ENCODE measurements at places on chromosomes 13 and 19.

DNA sequence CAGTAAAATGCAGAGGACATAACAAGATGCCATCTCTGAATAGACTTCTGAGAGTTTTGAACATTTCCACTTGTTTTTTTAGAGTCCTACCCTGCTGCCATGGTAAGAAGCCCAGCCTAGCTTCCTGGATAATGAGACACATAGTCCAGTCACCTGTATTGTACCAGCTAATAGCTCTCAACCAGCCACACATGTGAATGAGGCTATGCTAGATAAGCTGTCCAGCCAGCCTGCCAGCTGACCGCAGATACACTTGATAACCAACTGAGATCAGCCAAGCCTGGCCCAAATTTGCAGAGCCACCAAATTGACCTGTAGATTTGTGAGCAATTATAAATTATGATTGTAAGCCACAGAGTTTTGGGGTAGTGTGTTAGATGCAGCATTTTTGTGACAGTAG is 10.7 kb downstream of the RFXAP start:
- H3K36me3 ChIP-seq: peaks cover 10% of the 10 kb centered on the region
- no peaks in the 10 kb centered on the region for H3K4me1 ChIP-seq
- H3K27ac ChIP-seq: no peak overlapping the region
- H3K27me3 ChIP-seq: no peaks in the 10 kb centered on the region
- H3K4me3 ChIP-seq: no peak overlapping the region
- DNase-seq: no peak

DNA sequence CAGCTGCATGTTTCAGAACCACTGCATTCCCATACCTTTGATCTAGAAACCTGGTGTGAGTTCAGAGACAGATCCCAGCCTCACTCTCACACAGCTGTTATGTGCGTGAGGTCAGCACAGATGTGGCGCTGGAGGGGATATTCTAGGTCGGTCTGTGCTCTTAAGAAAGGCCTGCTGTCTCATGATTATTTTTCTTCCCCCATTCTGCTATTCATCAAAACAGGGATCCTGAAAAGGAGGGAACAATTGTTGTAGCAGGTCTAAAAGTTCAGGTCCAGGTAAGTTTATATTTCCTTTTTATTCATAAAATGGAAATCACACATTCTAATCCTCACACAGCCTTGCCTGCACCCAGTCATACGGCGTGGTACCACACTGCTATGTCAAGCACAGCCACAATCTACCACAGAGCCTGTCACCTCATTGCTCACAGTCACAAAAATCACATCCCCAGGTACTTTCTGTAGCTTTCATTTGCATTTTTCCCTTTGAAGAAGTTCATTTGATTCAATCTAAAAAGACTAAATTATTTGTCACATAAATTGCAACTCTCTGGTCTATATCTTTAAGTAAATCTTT is 867 bp downstream of the ZNF546 start:
- H3K4me1 ChIP-seq: peaks cover 11% of the 10 kb centered on the region
- peak overlapping the region; percentile 74 for H3K27ac ChIP-seq
- no peak for DNase-seq
- H3K36me3 ChIP-seq: no peaks in the 10 kb centered on the region
- H3K27me3 ChIP-seq: no peaks in the 10 kb centered on the region

DNA sequence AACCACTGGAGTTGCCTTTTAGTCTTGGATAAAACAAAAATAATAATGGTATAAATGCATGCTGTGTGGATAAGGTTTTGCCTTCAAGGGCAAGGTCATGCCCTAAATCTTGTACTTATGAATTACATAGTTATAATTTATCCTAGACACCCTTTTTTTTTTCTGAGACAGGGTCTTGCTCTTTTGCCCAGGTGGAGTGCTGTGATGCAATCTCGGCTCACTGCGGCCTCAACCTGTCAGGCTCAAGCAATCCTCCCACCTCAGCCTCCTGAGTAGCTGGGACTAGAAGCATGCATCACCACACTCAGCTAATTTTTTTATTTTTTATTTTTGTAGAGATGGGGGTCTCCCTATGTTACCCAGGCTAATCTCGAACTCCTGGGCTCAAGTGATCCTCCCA is 7.7 kb upstream of the DACT3 start:
- H3K4me1 ChIP-seq: peaks cover 4% of the 10 kb centered on the region
- DNase-seq: no peak
- peaks cover 4% of the 10 kb centered on the region for H3K36me3 ChIP-seq
- H3K4me3 ChIP-seq: no peak overlapping the region

- no peak overlapping the region for H3K4me3 ChIP-seq
- H3K27me3 ChIP-seq: no peaks in the 10 kb centered on the region
- no peak for DNase-seq
Measured at GRCh38 chr19:10557603-10558197, 8.1 kb downstream of the KRI1 start.

DNA sequence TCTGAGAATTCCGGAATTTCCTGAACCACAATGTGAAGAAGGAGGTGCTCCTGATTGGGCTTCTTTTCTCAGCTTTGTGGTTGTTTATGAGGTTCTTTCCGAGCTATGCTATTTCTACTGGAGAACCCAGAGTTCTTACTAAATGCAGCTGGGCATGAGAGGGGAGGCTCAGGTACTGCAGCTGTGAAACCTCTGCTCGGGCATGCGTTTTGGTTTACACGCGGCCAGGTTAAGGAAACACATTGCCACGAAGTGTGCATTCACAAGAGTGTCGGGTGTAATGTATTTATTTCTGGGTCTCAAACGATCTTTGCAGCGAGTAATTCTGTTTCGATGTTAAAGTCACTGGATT is 661 bp upstream of the MIR17HG start:
- H3K4me3 ChIP-seq: peak overlapping the region; percentile 43
- peak; percentile 39 for DNase-seq
- no peak overlapping the region for H3K27ac ChIP-seq
- H3K36me3 ChIP-seq: no peaks in the 10 kb centered on the region
- H3K4me1 ChIP-seq: peaks cover 25% of the 10 kb centered on the region

DNA sequence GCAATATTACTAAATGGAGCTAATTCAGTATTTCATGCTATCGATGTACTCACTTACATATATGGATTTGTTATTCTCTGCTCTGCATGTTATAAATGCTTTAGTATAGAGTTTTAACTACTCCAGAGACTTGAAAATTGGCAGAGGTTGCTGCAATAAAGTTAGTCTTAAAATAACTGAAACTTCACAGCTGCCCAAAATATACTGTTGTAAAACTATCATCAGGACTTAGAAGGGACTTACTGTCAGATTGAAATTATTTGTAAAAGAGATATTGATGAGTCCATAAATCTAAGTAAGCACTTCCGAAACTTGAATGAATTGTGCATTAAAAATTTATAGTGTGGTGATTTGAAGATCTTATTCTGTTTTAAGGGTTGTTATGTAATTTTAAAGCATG is 1178.2 kb upstream of the PCDH20 start:
- no peaks in the 10 kb centered on the region for H3K36me3 ChIP-seq
- no peaks in the 10 kb centered on the region for H3K27me3 ChIP-seq
- no peaks in the 10 kb centered on the region for H3K4me1 ChIP-seq
- DNase-seq: no peak

GRCh38 chr13:33257841-33258807 is 27.4 kb downstream of the STARD13 start:
- H3K27me3 ChIP-seq: no peaks in the 10 kb centered on the region
- no peak overlapping the region for H3K4me3 ChIP-seq
- DNase-seq: no peak
- no peak overlapping the region for H3K27ac ChIP-seq
- H3K36me3 ChIP-seq: no peaks in the 10 kb centered on the region
- peaks cover 6% of the 10 kb centered on the region for H3K4me1 ChIP-seq

GRCh38 chr13:44575741-44576350 is at the start of gene TSC22D1:
TSS of gene TSC22D1 (minus strand) at chr13:44576330. CDS start at chr13:44576074, 256 bp downstream.
- H3K27me3 ChIP-seq: no peaks in the 10 kb centered on the region
- peaks cover 3% of the 10 kb centered on the region for H3K36me3 ChIP-seq
- H3K4me1 ChIP-seq: peaks cover 48% of the 10 kb centered on the region
- peak within 1 kb of the TSS; percentile 72 for H3K4me3 ChIP-seq

- no peak overlapping the region for H3K27ac ChIP-seq
- no peak for DNase-seq
- peaks cover 2% of the 10 kb centered on the region for H3K27me3 ChIP-seq
- H3K4me3 ChIP-seq: no peak overlapping the region
Measured at GRCh38 chr19:39212375-39212742, 8.3 kb upstream of the SYCN start.

- no peak overlapping the region for H3K4me3 ChIP-seq
- no peaks in the 10 kb centered on the region for H3K36me3 ChIP-seq
- H3K27ac ChIP-seq: no peak overlapping the region
- no peak for DNase-seq
- no peaks in the 10 kb centered on the region for H3K27me3 ChIP-seq
- H3K4me1 ChIP-seq: no peaks in the 10 kb centered on the region
Measured at GRCh38 chr19:50768277-50768676, 2.0 kb upstream of the GPR32 start.

- no peak overlapping the region for H3K27ac ChIP-seq
- no peaks in the 10 kb centered on the region for H3K27me3 ChIP-seq
- DNase-seq: no peak
- no peaks in the 10 kb centered on the region for H3K4me1 ChIP-seq
- H3K36me3 ChIP-seq: no peaks in the 10 kb centered on the region
- no peak overlapping the region for H3K4me3 ChIP-seq
Measured at GRCh38 chr13:73987618-73988017, 146.6 kb downstream of the KLF12 start.

DNA sequence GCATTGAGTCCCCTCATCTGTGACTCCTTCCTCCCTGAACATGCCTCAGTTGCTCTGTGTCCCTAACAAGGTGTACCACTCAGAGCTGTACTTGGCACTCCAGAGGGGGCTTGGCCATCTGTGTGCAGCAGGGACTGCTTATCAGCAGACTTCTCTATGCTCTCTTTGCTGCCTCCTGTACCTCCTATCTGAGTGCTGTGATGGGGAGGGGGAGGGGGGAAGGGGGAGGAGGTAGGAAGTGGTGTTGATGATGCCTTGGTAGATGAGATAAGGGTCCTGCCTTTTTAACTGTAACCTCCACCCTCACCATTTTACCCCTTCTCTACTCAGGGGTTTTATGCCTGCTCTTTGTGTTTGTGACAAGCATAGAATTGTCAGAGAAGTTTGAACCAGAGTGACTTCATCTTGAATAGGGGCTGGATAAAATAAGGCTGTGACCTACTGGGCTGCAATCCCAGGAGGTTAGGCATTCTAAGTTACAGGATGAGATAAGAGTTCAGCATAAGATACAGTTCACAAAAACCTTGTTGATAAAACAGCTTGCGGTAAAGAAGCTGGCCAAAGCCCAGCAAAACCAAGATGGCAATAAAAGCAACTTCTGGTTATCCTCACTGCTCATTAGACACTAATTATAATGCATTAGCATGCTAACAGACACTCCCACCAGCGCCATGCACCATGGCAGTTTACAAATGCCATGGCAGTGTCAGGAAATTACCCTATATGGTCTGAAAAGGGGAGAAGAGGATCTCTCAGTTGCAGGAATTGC is 13.2 kb downstream of the PCDH8 start:
- no peak overlapping the region for H3K4me3 ChIP-seq
- no peak for DNase-seq
- H3K27ac ChIP-seq: no peak overlapping the region
- no peaks in the 10 kb centered on the region for H3K36me3 ChIP-seq
- H3K27me3 ChIP-seq: no peaks in the 10 kb centered on the region
- no peaks in the 10 kb centered on the region for H3K4me1 ChIP-seq

- H3K4me3 ChIP-seq: no peak overlapping the region
- H3K36me3 ChIP-seq: no peaks in the 10 kb centered on the region
- no peak for DNase-seq
- no peak overlapping the region for H3K27ac ChIP-seq
- H3K4me1 ChIP-seq: no peaks in the 10 kb centered on the region
Measured at GRCh38 chr13:58655086-58655485, 1023.5 kb downstream of the PCDH17 start.

- no peaks in the 10 kb centered on the region for H3K36me3 ChIP-seq
- no peak overlapping the region for H3K27ac ChIP-seq
- DNase-seq: no peak
- H3K4me3 ChIP-seq: no peak overlapping the region
- H3K4me1 ChIP-seq: no peaks in the 10 kb centered on the region
Measured at GRCh38 chr13:61406275-61406674, 9.4 kb downstream of the PCDH20 start.

DNA sequence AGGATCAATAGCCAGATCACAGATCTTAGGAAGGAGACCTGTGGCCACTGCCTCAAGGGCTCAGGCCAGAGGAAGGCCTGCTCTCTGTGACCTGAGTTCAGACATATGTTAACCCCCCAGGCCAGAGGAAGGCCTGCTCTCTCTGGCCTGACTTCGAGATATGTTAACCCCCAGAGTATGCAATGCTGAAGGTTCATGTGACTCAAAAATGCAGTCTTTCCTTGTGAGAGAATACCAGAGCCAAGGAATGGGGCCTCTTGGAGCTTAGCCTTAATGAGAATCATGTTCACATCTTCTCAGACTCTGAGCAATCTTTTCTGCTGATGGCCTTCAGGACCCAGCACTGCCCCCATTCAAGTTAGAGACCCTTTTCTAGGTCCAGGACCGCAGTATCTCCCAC is 36.7 kb downstream of the MBNL2 start:
- no peaks in the 10 kb centered on the region for H3K27me3 ChIP-seq
- no peaks in the 10 kb centered on the region for H3K36me3 ChIP-seq
- DNase-seq: no peak
- peaks cover 76% of the 10 kb centered on the region for H3K4me1 ChIP-seq
- H3K27ac ChIP-seq: peak overlapping the region; percentile 98
- no peak overlapping the region for H3K4me3 ChIP-seq

DNA sequence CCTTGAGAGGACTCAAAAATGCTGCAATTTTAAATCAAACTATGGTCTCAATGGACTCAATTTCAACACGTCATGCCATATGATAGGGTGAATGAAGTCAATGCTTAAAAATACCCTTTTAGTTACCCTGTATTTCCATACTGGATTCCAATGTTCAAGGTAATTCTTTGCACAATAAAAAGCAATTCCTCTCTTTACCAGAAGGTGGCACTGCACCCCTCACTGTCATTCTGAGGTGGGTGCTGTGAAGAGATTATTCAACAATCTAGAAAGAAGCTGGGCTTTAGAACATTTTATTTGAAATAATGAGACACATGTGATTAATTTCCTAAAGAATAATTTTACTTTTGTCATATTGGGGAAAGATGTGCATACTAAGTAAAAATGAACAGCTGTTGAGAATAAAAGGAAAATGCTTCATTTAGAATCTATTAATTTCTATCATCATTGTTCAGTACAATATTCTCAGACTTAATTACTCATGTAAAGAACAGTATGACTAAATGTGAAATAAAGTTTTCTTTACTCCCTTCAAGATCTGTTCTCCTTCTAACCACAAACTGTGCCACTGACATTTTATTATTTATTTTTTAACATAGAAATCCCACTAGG is 789.1 kb downstream of the GPC5 start:
- peak; percentile 10 for DNase-seq
- H3K27me3 ChIP-seq: no peaks in the 10 kb centered on the region
- H3K36me3 ChIP-seq: no peaks in the 10 kb centered on the region
- H3K27ac ChIP-seq: no peak overlapping the region

GRCh38 chr13:75368167-75368566 is 113.8 kb downstream of the TBC1D4 start:
- DNase-seq: peak; percentile 93
- H3K4me3 ChIP-seq: no peak overlapping the region
- H3K36me3 ChIP-seq: no peaks in the 10 kb centered on the region
- peak overlapping the region; percentile 98 for H3K27ac ChIP-seq
- no peaks in the 10 kb centered on the region for H3K27me3 ChIP-seq
- peaks cover 47% of the 10 kb centered on the region for H3K4me1 ChIP-seq

Data from endothelial cell of umbilical vein (primary cell).